ENCODE measurements at places on chromosomes 6 and 20. TPM values are rescaled to one million over a fixed set of nuclear protein-coding genes. Genes with fewer than 3 reads are reported as not detected.

DNA sequence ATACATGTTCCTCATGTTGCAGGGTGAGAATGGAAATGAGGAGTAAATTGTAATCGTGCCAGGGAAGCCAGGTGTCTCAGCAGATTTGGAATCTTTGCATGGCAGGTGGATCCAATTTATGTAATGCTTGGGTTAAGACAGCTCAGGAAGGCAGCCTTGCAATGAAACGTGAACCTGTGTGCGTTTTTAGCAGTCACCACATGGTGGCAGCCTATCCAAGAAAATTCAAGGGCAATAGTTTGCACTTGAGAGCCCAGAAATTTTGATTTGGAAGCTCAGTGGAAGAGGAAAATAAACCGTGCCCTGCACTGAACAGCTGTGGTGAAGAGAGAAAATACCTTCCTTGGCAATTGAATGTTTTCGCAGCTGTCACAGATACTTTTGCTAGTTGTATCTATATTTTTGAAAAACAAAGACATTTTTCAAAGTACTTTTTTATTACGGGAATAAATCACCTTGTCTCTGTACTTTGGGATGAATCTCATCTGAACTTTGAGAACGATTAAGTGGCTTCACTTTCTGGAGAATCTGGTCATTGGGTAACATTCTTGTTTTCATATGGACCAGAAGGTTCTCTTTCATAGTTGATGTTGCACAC, 26.5 kb downstream of the MTHFD1L start:
- peak; percentile 58 for DNase-seq

The SPATS1 gene
- total RNA-seq, result not detected

DNA sequence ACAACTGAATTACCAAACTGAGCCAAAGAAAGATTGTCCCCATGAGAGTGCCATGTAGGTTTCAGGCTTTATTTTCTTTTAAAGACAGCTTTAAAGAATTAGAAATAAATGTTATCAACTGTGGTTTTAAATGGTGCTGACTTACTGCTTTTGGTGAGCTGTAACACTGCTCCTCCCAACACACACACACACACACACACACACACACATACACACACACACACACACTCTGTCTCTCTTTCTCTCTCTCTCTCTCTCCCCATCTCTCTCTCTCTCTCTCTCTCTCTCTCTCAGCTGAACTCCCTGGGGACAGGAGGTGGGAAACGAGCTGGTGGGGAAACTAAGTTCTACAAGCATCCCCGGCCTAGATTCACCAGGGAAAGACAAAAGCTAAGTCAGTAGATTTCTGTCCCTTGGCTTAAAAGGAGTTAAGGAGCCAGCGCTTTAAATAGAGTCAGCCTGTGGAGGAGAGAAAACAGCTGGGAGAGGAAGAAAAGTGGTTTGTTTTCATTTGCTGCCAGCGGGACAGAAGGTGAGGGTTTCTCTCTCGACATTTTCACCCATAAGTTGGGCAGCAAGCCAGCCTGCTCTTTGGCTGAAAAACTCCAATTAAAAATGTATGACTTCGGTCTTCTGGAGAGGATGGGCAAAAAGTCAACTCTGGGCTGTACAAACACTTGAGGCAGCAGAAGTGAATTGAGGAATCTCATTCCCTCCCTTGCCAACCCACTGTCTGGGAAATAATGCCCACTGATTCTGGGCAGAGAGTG, 27.4 kb downstream of the CBLN4 start:
- DNase-seq, result no peak

DNA sequence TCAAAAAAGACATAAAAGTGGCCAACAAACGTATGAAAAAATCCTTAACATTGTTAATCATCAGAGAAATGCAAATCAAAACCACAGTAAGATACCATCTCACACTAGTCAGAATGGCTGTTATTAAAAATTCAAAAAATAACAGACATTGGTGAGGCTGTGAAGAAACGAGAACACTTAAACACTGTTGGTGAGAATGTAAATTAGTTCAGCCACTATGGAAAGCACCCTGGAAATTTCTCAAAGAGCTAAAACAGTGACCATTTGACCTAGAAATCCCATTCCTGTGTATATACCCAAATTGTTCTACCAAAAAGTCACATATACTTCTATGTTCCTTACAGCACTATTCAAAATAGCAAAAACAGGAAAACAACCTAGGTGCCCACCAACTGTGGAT, 24.9 kb upstream of the NT5E start:
- DNase-seq, result no peak

The CFAP206 gene
- 0.17 TPM for total RNA-seq

- no peak for DNase-seq
Measured at GRCh38 chr6:37556881-37557644, 57.4 kb upstream of the CCDC167 start.

DNA sequence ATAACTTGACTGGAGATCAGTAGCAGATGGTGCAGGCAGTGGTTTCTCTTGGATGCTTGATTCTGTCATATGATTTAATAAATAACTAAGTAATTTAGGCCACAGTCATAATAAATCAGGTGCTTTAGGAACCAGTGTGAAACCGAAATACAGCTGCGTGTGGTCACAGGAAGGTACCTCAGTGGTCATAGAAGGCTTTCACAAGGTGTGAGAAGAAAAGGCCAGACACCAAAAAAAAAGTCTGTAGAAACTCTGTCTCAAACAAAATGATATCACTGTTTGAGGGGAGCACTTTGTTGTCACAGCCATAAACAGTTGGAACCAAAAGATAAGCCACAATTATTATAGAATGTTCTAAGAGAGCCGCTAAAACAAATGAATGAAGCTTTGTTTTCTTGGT, 56.5 kb downstream of the ARMC2 start:
- DNase-seq, result no peak

GRCh38 chr20:2804852-2805688, 4.6 kb upstream of the CPXM1 start:
- DNase-seq, result no peak

GRCh38 chr6:9583753-9584352, 831.0 kb downstream of the TFAP2A start:
- no peak for DNase-seq

The RBM24 gene
- total RNA-seq, result 1.4 TPM

The ZKSCAN4 gene
- total RNA-seq, result 4.2 TPM

DNA sequence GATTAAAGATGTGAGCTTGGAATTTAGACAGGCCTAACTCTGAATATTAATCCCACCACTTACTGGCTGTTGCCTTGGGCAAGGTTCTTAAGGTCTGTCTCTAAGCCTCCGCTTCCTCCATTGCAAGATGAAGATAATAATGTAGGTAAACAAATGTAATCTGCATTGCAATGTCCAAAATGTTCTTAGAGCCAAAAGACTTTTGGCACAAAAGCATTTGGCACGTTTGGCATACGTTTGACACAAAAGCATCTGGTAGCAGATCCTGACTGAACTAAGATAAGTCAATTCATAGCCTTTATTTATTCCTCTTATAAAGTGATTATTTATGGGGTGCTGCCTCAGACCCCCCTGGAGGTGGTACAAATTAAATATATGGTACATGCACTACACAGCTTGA, 229.9 kb upstream of the STXBP5 start:
- DNase-seq, result no peak

DNA sequence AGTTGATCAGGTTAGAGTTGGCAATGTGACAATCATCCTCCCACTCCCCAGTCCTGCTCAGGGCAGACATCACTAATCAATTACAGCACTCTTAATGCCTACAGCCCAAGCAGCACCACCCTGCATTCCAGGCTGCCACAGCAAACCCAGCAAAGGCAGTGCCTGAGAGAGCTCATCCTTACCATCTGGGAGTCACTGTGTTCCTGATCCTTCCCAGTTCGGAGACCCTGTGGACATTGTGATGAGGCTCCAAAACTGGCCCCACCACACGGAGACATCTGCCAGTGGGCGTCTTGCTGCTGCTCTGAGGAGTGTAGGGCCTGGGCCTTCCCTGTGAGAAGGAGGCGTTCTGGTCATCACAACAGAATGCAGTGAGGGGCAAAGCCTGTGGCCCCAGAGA, 216.5 kb upstream of the CST7 start:
- no peak for DNase-seq

GRCh38 chr6:105363100-105363754, 39.7 kb downstream of the PREP start:
- DNase-seq, result peak; percentile 36

The MYCT1 gene
- not detected for total RNA-seq

- no peak for DNase-seq
Measured at GRCh38 chr20:47921408-47921807, 136.1 kb upstream of the SULF2 start.

- no peak for DNase-seq
Measured at GRCh38 chr6:155330133-155330734, 15.9 kb upstream of the TFB1M start.

DNA sequence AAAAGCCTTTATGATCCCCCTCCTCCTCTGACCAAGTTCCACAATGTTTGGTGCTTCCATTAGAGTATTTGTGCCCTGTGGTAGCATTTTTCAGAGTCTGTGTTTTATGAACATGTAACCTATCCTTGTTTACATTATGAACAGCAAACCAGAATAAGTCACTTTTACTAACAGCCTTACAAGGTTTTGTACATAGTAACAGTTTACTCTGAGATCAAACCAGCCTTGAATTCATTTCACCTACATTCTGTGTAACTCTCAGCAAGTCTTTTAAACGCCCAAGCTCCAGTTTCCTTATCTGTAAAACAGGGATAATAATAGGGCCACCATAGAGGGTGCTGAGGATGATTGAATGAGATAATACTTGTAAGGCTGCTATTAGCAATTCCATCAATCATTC, 175.0 kb downstream of the PHACTR1 start:
- no peak for DNase-seq

The TEAD3 gene
- 14.0 TPM for total RNA-seq

The EMILIN3 gene
- 0.04 TPM for total RNA-seq

The BPIFA3 gene
- not detected for total RNA-seq

The CAGE1 gene
- total RNA-seq, result 0.07 TPM

The LRRC1 gene
- total RNA-seq, result 23.6 TPM

The NHSL1 gene
- total RNA-seq, result 18.8 TPM

GRCh38 chr6:98678481-98678880, 155.9 kb upstream of the POU3F2 start:
- DNase-seq, result no peak

The AVP gene
- total RNA-seq, result not detected

GRCh38 chr6:7697820-7698623, 27.9 kb upstream of the BMP6 start:
- DNase-seq, result peak; percentile 65

The TMEM244 gene
- total RNA-seq, result not detected
